GM12865 (cell line): ENCODE measurements at places on chromosomes 2 and 18.
A peak's percentile ranks its signal among the peaks of the same experiment; 100 is the strongest.

DNA sequence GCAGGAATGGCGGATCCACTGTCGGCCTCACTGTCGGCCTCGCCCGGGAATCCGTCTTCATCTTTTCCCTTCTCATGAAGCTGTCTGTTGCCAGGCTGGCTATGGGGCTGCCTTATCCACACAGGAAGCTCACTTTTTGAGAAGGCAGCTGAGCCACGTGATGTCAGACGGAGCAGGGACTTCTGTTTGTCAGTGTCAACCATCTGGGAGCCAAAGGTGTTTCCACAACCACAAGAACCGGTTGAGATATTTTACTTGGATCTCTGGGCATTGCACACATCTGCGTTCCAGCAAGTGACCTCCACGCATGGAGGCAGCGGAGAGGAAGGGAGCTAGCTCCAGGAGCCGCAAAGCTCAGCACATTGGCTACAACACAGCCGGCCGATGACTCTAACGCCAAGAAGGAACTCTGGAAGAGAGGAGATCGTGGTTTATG is 27.4 kb upstream of the TAF1B start:
- no peak for DNase-seq

DNA sequence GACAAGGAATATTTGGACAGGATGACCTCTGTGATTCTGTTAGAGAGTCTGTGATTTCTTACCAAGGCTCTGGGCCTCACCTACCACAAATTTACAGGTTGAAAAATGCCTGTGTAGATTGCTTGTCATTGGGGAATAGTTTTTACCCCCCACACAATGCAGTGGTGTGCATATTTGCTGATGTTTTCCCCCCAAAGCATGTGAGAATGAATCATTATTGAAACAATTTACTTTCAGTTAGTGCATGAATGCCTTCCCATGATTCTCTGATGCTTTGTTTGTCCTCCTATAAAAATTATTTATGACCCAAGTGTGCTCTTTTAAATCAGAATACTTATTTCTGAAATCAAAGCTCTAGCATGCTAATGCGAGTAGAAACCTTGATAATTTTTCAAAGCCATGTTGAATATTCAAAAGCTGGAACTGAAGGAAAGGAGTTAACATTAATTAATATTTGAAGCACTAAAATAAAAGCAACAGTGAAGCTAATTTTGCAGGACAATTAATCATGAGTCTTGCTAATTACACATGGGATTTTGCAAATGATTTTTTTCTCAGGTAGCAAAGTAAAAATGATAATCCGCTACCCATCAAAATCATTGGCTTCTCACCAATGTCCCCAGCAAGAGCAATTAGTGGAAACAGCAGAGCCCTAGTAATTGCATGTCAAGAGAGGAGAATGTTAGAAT is 361.2 kb upstream of the HNRNPA3 start:
- no peak for DNase-seq

DNA sequence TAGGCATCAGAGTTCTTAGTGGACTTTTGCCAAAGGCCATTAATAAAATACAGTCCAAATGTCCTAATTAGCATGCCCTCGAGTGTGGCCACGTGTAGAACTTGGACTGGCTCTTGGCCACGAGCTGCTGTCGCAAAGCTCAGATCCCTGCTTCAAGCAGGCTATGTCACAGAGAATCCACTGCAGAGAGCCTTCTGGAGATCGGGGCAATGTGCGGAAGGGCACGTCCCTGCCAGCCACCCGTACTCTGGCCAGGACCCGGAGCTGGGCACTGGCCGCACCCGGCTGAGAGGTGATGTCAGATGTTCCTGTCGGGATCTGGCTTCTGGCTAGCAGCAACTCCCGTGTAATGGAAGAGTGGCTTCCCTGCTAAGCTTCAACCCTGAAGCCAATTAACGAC is 432.7 kb upstream of the ID2 start:
- no peak for DNase-seq

- peak; percentile 63 for DNase-seq
Observed at GRCh38 chr2:230828272-230828961, 36.3 kb upstream of the ITM2C start.

DNA sequence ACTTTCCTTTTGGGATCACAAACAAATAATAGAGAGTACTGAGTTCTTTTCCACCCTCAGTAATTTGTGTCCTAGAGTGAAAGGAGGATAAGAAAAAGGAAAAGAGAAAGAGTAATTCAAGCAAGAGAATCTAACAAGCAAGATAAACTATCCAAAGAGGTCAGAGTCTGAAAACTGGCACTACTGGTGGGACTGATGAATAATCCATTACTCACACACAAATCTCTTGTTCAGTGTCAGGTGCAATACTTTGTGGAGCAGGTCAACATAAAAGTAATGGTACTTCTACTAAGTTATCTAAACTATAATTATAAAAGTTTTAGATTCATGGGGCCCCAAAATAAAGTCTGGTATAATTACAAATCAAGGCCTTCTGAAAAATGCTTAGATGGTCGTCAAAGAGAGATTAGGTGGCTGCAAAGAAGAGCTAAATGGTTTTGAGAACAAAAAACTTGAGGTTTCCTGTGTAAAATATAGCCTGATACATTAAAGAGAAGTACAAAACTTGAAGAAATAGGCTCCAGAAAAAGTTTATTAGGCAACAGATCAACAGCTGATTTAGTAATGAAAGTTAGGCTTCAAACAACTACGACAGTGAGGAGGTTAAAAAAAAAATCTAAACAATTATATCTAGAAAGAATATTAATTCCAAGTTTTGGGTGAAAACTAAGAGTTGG is 109.4 kb downstream of the BAZ2B start:
- no peak for DNase-seq

DNA sequence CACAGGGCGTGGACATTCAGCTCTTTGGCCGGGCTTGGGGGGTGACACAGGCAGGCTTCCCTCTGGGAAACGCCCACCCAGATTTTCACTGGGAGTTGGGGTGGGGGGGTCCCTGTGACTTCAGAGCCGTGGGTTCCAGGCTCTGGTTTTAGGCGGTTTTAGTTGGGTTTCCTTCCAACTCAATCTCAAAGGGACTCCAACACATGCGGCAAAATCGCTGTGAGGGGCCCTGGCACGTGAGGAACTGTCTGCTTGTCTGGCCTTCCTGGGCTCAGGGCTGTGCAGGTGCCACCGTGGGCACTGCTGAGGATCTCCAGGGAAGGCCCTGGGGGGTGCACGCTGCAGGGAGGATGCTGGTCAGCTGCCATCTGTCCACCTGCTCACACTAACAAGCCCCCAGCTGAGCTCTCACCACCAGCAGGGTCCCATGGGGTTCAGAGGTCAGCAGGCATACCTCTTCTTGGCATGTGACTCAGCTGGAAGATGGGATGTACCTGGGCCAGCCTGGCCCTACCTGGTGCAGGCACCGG is 11.7 kb downstream of the HS6ST1 start:
- no peak for DNase-seq

- peak; percentile 92 for DNase-seq
Observed at GRCh38 chr2:177547122-177547521, 154.5 kb downstream of the AGPS start.

- no peak for DNase-seq
Observed at GRCh38 chr2:169732075-169732474, 1.6 kb upstream of the KLHL23 start.

GRCh38 chr2:49686897-49687442 is 532.7 kb upstream of the FSHR start:
- DNase-seq = no peak

DNA sequence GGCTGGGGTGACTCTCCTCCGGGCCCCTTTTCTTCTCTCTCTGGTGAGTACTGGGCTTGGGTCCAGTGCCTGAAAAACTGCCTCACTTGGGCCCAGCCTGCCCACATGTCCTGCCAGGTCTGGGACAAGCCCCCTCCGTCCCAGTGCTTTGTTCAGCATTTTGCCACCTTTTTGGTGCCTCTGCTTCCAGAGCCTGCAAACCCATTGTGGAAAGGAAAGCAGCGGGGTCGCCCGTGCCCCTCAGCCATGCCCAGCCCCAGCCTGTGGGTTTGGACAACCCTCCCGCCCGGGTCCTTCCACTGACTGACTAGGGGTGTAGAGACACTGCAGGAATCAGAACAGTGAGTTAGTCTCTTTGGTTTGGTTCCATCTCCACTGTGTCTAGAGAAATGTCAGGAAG is 140.7 kb upstream of the ALKAL2 start:
- no peak for DNase-seq

DNA sequence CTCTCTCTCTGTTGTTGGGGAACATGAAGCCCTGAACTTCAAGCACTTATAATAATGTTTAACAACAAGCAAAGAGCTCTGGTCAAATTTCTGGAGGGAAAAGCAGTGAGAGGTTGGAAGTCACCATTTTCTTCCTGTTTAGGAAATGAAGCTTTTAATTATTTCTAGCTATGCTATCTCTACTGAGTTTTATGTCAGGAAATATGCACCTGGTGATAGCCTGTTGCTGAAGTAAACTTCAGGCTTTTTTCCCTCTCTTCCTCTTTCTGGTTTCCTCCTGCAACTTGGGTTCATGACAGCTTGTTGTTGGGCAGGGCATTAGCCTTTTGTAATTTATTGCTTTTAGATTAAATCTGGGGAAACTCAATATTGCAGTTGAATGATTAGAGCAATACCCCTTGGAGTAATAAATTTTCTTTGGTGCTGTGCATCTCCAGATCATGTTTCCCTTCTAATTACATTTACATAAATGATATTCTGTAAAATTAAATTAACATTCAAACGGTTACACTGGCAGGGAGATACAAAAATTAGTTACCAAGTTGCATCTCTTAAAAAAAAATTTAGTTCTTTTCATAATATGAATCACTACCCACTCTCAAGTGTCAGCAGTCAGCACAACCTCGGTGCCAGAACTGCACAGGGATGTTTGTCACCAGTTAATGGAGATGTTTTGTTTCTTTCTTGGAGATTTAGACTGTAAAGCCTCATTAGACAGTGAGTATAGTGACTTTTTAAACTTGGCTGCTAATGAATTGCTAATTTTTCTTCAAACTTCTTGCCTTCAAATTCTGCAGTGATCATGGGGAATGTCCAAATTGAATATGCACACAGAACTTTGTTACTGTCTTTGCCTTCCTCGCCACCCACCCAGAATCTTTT is 466.6 kb upstream of the ETAA1 start:
- DNase-seq = no peak

GRCh38 chr2:238108423-238109183 is 8.5 kb downstream of the ESPNL start:
- DNase-seq = peak; percentile 81

DNA sequence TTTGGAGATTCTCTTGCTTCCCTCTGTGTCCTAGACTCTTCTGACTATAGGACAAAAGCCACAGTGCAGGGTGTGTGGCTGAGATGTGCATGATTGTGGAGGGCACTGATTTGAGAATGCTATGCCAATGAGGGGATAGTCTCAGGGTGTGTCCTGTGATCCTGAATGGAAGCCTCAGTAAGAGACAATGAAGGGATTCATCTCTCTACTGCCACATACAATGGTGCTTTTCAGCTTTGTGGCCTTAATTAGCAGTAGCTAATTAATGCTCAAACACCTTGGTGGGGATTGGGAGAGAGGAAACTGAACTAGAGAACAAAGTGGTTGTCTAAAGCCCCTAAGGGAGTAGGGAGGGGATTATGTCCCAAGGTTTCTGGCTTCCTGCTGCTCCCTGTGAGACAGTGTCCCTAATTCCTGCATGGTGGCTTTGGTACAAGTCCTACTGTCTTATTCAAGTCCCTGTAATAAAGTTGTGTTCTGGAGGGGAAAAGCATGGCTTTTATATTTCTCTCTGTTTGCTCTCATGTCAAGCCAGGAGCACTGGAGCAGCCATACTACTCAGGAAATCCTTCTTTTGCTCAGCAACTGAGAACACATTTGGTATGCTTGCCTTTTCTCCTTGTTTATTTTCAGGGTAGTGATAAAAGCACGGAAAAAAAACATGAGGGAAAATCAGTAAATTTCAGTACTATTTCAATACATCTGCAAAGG is 415.2 kb upstream of the TCF4 start:
- no peak for DNase-seq

DNA sequence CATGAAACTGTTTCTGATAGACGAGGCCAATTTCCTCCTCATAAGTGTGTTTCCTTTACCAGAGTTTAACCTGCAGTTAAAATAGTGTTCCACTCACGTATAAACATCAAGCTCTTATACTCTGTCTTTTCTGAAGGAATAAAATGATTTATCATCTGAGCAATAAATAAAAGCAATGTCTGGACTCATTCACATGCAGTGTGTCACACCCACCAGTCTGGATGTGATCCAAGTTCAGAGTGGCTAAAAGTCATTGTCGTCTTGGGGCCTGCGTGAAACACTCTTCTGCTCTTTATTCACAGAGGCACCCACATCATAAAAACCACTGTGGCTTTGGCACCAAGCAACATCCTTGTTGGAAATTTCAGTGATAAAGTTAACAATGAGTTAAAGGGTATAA is 19.5 kb upstream of the SLC9A4 start:
- DNase-seq = no peak

GRCh38 chr2:47640356-47640755 is 142.6 kb upstream of the MSH6 start:
- no peak for DNase-seq

- no peak for DNase-seq
Observed at GRCh38 chr2:221810245-221810644, 238.1 kb upstream of the EPHA4 start.

- DNase-seq = no peak
Observed at GRCh38 chr2:1586923-1587840, 157.1 kb downstream of the PXDN start.

DNA sequence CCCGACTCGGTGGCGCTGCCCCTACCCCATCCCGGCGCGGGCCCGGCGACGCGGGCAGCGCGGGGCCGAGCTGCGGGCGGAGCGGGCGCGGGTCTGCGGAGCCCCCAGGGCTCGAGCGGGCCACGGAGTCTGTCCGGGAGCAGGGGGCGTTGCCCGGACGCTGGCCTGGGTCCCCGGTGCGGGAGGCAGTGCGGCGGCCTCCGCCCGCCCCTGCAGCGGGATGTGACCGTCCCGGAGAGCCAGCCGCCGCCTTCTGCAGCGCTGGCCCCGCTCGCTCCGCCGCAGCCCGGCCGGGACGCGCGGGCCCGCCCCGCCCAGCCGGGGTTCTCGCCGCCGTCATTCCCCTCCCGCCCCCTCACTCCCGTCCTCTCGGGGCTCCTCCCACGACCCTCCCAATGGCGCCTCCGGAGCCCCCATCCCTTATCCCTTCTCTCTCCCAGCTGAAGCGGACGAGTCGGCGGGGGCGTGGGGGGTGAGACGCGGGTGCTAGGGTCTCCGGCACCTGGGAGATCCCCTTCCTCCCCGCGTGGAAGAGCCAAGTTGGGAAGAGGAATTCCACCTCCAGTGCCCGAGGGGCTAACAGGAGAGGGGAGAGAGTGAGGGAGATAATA is at the start of gene FNDC4:
TSS of gene FNDC4 (minus strand) at position 257 of the 611 bp plus-strand sequence. CDS start 521 bp downstream, outside the sequence.
- DNase-seq = no peak

GRCh38 chr18:59008302-59008974 is 131.2 kb upstream of the SEC11C start:
- DNase-seq = no peak

GRCh38 chr2:11577101-11577883 is 43.4 kb downstream of the GREB1 start:
- no peak for DNase-seq
